Epithelial cell of proximal tubule (primary cell): ENCODE measurements at places on chromosomes 6 and 20. TPM values are rescaled to one million over a fixed set of nuclear protein-coding genes. Genes with fewer than 3 reads are reported as not detected.

The PTGIS gene
- not detected in 2 replicates for total RNA-seq

The GRM4 gene
- total RNA-seq, result not detected in 2 replicates

The ARHGAP18 gene
- 24.5 and 26.9 TPM in 2 replicates for total RNA-seq

The KIF25 gene
- total RNA-seq, result not detected in 2 replicates

The ITPA gene
- 68.3 and 106 TPM in 2 replicates for total RNA-seq

The FNDC1 gene
- 0.14 TPM in 1 of 2 replicates, not detected in the other for total RNA-seq

The C20orf141 gene
- 1.1 TPM in 1 of 2 replicates, not detected in the other for total RNA-seq

The NRN1 gene
- total RNA-seq, result 0.72 and 1.1 TPM in 2 replicates

The LGSN gene
- total RNA-seq, result not detected in 2 replicates

The FKBP1C gene
- total RNA-seq, result 0.36 and 0.58 TPM in 2 replicates

The FRK gene
- total RNA-seq, result 2.0 and 8.1 TPM in 2 replicates

The GABRR2 gene
- total RNA-seq, result 0.12 and 0.14 TPM in 2 replicates

The PSMB8 gene
- total RNA-seq, result 75.1 and 84.4 TPM in 2 replicates

- DNase-seq, result no peak
Measured at GRCh38 chr6:144319211-144319610, 34.1 kb downstream of the UTRN start.

- no peak for DNase-seq
Measured at GRCh38 chr6:116667623-116668022, 943 bp downstream of the ZUP1 start.

DNA sequence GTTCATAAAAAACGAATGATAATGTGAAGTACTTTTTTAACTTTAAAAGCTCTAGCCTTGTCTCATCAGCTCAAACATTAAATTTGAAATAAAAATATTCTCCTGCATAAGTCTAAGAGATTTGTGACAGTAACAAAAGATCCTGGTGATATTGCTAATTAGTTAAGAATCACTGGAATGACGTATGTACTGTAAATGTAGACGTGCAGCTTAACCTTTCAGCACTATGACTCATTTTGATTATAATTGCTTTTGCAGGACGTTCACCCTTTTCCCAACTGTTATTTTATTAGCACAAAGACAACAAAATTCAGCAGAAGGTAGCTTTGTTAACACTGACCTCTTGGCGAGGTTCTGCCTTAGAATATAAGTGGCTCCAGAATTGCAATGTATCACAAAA is 68.6 kb downstream of the TENT5A start:
- no peak for DNase-seq

GRCh38 chr6:107103082-107103481 is 12.2 kb downstream of the BEND3 start:
- no peak for DNase-seq

DNA sequence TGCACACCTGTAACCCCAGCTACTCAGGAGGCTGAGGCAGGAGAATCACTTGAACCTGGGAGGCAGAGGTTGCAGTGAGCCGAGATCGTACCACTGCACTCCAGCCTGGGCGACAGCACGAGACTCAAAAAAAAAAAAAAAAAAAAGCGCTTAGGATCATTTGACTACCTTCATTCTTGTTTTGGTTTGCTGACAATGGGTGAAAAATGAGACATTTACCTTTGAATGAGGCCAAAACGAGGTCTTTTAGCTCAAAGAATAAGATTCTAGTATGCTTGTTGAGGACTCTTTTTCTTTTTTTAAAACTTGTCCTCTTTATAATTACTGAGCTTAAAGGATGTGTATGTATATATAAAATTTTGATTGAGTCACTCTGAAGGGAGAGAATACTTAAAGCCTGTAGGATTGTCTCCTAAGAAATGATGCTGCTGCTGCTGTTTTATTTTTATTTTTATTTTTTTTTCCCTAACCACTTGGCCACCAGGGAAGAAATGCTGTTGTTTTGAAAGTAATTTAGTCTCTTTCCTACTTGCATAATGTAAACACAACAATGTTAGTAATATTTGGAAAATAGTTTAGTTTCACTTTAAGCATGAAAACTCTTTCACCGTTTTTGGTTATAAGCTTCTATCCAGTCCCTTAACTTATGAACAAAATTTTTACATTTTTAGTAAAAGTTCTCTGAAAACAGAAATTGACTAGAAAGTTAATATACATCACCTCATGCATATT is 7.9 kb downstream of the UBR2 start:
- DNase-seq, result no peak

GRCh38 chr20:23198815-23199214 is 112.7 kb upstream of the CD93 start:
- DNase-seq, result no peak

- no peak for DNase-seq
Measured at GRCh38 chr6:81605526-81605925, 147.0 kb downstream of the TENT5A start.

- DNase-seq, result no peak
Measured at GRCh38 chr20:40160097-40160550, 528.9 kb downstream of the MAFB start.

GRCh38 chr20:57251344-57251743 is 15.1 kb downstream of the BMP7 start:
- DNase-seq, result no peak

DNA sequence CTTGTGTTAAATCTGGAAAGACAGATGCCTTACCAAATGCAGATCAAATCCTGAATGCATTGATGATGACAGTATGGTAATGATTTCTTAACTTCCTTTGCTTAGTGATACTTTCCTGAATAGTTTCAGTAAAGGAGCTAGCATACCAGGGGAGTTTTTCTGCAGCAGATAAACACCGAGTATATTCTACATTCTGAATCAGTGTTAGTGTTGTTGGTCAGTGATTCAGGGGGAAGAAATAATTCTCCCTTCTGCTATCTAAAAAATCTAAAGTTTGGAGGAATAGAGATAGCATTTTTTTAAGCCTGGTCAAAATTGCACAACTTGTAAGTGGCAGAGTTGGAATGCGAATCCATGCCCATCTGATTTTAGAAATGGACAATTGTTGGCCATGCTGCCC is 512.2 kb upstream of the MARCKS start:
- no peak for DNase-seq

GRCh38 chr6:25652007-25652515 is at the start of gene SCGN:
Gene SCGN, plus strand, starts transcription at chr6:25652215. Its CDS starts 189 bp downstream, at chr6:25652404.
- DNase-seq, result peak; percentile 20

DNA sequence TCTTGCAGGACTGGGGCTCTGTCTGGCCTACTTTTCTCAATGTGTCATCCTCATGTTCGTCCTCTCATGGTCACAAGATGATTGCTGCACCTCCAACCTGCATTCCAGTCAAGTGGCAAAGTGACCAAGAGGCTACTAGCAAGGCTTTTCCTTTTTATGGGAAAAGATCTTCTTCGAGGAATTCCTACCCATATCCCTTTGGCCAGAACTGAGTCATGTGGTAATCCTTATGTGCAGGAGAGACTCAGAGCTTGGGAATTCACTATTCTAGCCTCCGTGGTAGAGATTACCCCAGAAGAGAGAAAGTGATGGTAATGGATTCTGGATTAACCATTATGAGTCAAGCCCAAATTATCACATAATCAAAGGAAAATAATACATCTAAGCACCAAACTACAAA is 162.7 kb downstream of the KCNQ5 start:
- DNase-seq, result no peak

DNA sequence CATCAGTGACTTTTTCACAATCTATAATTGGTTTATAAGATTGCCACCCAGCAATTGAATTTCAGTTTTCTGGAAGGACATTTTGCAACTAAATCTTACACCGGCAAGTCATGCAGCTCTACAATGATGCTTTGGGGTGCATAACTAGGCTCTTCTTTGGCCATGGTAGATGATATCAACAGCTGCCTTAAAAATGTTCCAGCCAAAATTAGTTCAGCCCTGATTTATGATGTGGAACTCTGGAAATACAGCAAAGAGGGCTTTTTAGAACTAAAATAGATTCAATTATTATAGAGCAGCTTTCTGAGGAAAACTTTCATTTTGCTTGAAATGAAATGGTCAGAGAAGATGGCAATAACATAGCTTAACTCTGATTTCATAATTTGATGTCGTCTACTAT is 18.4 kb upstream of the MCM9 start:
- DNase-seq, result no peak

DNA sequence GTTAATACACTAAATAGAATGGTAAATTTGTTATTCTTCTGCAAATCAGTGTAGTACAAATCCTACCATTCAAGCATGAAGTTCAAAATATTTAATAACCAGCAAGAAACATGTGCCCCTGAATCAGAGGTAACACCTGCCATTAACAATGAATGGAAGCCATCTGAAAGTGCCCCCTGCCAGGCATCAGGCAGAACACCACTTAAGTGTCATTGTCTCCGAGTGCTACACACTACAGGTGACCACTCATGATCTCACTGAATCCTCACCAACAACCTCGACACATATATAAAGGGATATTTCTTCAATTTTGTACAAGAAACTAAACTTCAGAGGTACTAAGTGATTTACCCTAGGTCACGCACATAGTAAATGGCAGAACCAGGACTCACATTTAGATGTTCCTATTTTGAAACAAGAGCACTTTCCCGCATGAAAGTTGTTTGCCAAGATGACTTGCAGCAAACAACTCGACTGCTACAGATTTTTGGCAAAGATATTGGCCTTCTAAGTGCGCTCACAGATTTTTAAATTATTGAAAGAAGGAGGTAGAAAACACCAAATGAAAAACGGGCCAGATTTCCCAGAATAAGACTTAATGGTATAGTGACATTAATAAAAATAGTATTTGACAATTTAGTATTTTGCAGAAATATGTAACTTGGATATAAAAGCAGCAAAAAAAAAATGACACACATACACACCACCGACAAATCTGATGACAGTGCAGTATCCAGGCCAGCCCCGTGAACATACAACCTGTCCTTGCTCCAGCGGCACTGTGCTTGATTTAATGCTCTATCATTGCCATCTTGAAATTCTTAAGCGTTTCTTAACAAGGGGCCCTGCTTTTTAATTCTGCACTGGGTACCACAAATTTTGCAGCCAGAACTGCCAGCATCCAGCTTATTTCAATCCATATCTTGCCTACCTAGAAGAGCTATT is 274.5 kb downstream of the ALDH8A1 start:
- DNase-seq, result no peak

- DNase-seq, result no peak
Measured at GRCh38 chr6:166904101-166904746, 52.1 kb downstream of the RNASET2 start.

DNA sequence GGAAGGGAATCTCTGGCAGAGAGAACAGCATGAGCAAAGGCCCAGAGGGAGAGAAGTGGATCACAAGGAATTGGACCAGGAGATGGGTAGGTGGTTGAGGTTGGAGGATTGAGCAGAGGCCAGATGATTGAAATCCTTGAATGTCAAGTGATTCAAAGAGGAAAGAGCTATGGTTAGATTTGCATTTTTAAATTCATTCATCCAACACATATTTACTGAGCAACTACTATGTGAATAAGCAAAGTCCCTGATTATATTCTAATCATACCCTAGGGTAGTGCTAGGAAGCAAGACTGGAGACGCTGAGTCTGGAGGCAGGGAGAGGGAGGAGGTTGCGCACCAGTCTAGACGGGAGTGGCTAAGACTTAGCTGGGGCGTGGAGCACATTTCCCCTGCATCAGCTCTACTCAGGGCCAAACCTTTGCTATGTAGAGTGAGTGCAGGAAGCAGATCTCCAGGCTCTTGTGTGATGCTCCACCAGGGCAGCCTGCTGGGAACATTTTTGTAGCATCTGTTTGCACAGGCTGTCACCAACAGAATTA is 40.2 kb downstream of the EYA2 start:
- no peak for DNase-seq

GRCh38 chr20:38113401-38114325 is 51.4 kb downstream of the TGM2 start:
- no peak for DNase-seq
